Inflammatory macrophage treated with lipopolysaccharide for 1 hour (primary cell): ENCODE measurements at places on chromosomes 1 and 21.

- no peak for DNase-seq
These were observed 21.4 kb downstream of the STUM start for GRCh38 chr1:226569879-226570547.

DNA sequence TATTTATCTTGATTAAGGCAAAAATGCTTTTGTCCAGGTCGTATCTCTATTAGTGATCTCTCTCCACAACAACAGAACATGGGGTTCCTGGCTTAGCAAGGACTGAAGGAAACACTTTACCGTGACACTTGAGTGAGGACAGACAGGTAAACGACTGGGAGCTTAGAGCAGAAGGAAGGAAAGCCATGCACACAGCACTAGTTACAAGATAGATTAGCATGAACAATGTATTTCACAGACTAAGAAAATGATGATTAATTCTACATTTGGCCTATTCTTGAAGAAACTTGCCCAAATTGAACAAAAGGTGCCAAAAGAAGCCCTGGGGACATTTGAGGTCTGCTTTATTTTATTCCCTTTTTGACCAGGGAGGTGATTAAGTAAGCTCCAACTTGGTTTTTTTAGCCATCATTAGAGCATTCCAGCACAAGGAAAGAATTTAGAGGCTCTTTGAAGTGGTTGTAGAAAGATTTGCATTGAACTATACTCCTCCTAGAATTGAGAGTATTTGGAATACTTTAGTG lies 248.5 kb downstream of the USP25 start:
- no peak for DNase-seq

DNA sequence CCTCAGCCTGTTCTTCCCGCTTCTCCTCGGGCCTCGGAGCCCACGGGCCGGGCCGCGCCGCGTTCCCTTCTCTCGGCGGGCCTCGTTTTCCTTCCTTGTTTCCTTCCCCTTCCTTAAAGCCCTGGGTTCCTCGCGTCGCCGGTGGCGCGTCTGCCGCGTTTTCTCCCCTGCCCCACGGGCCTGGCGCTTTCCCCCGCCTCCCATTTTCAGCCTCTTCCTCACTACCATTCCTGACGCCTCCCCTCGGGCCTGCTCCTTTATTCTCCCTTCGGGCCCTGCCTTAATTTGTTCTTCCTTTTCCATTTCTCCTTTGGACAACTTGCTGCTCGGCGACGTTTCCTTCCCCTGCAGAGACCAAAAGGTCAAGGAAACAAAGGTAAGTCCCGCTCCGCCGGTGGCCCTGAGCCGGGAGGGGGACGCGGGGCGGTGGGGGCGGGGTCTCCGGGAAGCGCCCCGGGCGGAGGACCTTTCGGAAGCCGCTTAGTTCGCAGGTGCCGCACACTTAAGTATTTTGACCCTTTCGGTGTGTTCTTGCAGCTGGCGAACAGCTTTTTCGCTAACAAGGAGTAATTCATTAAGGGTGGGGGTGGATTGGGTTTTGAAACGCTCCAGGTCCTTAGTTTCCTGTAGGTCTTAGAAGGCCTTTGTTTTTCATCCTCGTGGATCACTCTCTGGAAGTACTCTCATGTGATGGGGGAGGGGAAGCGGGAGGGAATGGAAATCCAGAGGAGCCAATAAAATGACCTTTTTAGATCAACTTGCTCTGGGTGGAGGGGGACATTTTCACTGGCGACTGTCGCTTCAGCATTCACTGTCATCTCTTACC lies 780 bp downstream of the YTHDF2 start:
- no peak for DNase-seq

DNA sequence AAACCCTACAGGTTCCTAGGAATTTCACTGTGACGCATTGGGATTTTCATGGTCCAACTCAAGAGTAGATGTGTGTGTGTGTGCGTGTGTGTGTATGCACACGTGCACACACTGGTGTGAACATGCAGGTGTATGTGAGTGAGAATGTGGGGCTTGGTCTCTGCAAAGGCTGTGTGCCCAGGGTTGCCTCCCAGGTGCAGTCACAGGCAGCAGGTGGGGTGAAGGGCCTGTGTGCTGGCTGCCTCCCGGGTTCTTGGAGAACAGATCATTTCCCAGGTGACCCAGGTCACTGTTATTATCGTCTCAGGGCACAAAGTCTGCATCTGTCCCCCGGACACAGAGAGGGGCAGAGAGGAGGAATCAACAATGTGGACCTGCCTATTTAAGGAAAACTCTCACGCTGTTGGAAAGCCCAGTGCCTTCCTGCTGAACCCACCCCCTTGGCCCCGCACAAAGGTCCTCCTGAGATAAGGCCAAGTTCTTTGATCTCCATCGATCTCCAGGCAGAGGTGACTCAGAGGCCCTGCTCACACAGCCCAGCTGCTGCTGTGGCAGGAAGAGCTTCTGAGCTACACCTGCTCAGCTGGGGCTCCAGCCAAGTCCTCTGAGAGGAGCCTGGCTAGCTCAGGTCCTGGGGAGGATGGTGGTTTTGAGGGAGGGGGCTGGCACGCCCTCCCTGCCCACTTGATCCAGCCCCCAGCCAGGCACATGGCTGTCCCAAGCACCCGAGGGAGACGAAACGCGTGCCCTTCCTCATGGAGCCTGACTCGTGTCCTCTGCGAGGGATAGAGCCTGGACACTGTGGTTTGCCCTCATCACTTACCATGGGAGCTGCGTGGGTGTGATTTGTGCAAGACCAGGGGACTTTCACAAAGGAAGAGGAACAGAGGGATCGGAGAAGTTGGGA lies 134.0 kb upstream of the ARHGEF16 start:
- DNase-seq: peak; percentile 89

- DNase-seq: no peak
These were observed 536.3 kb downstream of the KIF26B start for GRCh38 chr1:245690946-245691541.

GRCh38 chr1:202752774-202753173 lies 42.5 kb upstream of the SYT2 start:
- DNase-seq: peak; percentile 59

DNA sequence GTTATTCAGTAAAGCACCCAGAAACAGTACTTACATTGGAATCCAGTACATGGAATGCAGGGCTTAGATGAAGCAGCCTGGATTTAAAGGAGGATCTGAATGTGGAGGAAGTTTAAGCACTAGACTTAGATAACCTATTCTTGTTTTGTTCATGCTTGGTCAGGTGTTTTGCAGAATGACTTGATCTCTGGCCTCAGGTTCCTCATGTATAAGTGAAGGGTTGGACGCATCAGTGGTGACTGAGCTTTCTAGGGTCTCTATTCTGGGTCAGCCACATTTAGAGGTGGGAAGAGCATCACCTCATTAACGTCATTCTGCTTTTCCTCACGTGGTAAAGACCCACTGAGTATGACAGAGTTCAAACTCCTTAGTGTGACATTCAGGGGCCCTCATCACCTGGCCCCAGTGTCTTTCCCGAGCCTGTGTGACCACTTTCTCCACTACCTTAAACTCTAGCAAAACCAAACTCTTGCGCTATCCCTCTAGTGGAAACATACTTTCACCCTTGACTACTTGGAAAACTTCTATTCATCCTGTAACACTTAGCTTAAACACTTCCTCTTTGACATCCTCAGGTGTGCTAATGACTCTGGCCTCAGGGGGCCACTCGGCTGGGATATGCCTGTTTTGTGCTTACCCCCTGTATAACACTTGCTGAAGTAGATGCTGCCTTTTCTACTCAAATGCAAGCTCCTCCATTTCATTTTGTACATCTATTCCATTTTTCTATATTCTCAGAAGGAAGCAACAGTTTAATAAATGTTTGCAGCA lies 871 bp upstream of the ERICH3 start:
- no peak for DNase-seq

DNA sequence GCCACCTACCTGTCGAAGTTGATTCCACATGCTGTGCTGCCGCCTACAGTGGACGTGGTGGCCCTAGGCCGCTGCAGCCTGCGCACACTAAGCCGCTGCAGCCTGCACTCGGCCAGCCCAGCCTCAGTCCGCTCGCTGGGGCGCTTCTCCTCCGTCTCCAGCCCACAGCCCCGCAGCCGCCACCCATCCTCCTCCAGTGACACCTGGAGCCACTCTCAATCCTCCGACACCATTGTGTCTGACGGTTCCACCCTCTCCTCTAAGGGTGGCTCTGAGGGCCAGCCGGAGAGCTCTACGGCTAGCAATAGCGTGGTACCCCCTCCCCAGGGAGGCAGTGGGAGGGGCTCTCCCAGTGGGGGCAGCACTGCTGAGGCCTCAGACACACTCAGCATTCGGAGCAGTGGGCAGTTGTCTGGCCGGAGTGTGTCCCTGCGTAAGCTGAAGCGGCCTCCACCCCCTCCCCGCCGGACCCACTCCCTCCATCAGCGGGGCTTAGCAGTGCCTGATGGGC lies 46.9 kb downstream of the YARS1 start:
- no peak for DNase-seq

DNA sequence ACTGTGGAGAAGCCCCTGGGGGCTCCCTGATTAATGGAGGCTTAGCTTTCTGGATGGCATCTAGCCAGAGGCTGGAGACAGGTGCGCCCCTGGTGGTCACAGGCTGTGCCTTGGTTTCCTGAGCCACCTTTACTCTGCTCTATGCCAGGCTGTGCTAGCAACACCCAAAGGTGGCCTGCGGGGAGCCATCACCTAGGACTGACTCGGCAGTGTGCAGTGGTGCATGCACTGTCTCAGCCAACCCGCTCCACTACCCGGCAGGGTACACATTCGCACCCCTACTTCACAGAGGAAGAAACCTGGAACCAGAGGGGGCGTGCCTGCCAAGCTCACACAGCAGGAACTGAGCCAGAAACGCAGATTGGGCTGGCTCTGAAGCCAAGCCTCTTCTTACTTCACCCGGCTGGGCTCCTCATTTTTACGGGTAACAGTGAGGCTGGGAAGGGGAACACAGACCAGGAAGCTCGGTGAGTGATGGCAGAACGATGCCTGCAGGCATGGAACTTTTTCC lies 24.8 kb downstream of the PCSK9 start:
- DNase-seq: no peak

- DNase-seq: no peak
These were observed 106.8 kb upstream of the USP24 start for GRCh38 chr1:55321942-55322341.

- peak; percentile 93 for DNase-seq
These were observed 207.6 kb upstream of the NFIA start for GRCh38 chr1:60874718-60875117.

DNA sequence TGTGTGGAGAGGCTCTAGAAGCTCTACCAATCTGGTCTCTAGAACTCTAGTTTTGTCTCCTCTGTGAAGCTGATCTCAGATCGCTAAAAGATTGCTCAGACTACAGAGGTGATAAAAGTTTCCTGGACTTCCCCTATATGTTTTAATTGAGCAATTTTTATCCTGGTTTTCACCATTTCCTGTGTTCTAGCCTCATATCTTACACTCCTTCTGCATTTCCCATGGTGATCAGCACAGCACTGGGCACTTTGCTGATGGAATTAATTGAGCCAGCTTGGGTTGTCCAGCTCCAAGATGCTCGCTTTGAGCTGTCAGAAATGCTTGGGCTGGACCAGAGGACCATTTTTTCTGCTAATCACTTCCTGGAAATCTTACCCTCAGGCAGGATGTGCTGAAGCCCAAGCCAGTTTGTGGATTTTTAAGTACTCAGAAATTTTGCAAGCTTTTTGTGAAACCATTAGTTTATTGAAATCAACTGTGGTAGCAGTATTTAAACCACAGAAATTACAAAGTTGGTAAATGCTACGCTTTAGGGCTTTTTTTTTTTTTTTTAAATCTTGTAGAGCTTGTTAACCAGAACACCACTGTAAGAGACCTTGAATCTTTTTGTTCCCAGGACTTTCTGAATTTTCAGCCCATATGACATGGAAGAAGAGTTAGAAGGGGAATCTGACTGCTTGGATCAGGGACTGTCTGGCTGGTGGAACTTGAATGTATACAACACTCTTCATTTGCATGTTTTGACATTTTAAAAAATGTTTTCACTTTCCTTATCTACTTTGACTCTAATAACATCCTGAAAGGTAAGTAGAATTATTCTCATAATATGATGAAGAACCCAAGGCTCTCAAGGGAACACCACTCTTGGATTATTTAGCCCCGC lies 28.4 kb downstream of the CD48 start:
- DNase-seq: peak; percentile 92

DNA sequence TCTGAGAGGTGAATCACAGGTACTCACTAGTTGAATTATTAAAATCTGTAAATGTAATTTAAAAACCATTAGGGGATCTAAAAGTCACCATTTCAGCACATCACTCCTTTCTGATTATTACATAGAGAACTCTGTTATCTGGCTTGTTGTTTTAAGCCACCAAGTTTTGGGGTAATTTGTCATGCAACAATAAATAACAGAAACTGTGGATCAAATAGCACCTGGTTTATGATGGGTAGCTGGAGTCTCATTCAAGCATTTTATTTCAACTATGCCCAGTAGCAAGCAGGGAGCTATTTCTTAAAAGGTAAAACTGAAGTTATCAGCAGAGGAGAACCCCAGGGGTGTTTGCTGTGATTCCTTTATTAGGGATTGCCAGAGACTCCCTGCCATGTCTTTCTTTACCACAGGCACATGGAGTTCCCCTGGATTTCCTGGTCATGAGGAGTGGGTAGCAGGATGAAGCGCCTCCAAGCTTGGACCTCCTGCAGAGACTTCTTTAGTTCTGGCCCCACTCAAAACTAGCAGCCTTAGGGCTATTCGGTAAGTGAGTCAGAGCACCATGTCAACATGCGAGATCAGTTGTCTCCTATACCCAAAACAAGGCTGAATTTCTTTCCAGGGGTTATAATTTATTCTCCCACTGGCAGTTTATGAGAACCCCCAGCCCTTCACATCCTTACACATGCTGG lies 179.2 kb downstream of the GIPC2 start:
- no peak for DNase-seq

DNA sequence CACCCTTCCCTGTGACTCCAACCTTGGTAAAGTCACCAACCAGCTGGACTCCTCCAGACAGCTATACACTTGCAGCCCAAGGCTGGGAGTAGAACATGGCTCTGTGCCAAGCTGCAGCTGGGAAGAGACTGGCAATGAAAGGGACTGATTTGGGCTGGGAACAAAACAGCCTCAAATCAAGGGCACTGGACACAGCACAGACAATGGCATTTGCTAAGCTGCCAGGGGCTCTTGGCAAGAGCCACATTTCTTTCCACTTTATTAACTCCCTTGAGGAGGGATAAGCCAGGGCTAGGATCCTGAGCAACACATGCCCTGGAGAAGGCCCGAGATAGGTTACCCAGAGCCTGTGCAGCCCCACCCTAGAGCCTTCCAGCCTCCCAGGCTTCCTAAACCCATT lies 12.0 kb downstream of the SYT11 start:
- DNase-seq: no peak

- DNase-seq: no peak
These were observed 11.5 kb downstream of the AK2 start for GRCh38 chr1:33025180-33025569.
